Non-pigmented ciliary epithelial cell (primary cell): ENCODE measurements at places on chromosomes 1 and 21.

GRCh38 chr21:45372732-45373355 lies 32.1 kb upstream of the COL18A1 start:
- DNase-seq: no peak

- DNase-seq: no peak
Observed at GRCh38 chr1:200359610-200360163, 50.1 kb downstream of the ZNF281 start.

- DNase-seq: no peak
Observed at GRCh38 chr1:116529199-116529631, 41.6 kb downstream of the CD58 start.

- no peak for DNase-seq
Observed at GRCh38 chr1:18088077-18088594, 19.5 kb upstream of the IGSF21 start.

DNA sequence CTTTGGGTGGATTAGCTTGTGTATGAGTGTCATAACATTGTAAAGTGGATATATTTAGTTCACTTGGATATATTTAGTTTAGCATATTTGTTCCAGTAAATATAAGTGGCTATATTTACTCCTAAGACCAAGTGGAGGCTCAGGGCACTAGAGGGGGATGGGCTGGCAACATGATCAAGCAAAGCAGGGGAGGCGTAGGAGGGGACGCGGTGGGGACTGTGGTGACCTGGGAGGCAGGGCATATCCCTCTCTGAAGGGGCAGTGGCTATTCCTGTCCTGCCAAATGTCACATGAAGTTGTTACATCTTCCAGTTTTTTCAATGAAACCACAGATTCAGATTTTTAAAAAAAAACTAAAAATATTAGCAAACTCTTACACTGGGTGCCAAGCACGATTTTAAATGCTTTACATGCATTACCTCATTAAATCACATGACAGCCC lies 51.9 kb upstream of the EDN2 start:
- no peak for DNase-seq

DNA sequence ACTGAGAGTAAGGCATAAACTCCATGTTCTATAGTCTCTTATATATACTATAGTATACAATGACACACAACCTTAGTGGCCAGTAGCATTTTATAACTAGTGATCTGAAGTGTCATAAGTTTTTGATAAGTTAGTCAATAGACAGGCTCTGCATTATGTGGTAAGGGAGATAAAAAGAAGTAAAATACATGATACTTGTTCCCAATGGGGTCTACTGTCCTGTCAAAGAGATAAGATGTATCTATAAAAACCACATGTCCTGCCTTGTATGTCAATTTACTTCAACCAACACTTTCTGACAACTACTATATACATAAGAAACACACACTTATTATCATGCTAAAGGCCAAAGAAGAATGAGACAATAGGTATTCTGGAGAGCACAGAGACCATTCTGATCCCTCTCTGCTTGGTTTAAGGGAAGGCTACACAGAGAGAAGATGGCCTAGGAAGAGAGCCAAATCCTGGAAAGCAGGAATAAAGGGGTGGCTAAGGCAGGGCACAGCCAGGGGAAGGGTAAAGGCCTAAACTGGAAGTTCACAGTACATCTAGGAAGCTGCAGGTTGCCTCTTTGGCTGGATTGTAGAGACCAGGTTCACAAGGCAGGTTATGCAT lies 91.4 kb downstream of the LYST start:
- no peak for DNase-seq

- DNase-seq: no peak
Observed at GRCh38 chr1:172105230-172105629, 263.9 kb downstream of the DNM3 start.

DNA sequence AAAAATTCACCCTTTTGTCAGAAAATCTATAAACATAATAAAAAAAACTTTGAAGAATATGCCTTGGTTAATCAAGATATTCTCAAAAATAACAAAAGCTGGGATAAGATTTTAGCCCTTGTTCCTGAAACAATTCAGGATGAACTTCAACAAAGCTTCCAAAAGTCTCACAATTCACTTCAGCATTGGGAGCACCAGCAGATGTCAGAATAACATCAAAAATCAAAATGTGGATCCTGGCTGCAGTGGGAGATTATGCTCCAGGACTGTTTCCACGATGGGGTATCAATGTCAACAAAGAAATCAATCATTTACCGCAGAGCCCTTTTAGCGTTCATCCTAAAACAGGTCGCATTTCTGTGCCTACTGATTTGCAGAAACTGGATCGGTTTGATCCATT lies 35.2 kb downstream of the ZNF670 start:
- no peak for DNase-seq

DNA sequence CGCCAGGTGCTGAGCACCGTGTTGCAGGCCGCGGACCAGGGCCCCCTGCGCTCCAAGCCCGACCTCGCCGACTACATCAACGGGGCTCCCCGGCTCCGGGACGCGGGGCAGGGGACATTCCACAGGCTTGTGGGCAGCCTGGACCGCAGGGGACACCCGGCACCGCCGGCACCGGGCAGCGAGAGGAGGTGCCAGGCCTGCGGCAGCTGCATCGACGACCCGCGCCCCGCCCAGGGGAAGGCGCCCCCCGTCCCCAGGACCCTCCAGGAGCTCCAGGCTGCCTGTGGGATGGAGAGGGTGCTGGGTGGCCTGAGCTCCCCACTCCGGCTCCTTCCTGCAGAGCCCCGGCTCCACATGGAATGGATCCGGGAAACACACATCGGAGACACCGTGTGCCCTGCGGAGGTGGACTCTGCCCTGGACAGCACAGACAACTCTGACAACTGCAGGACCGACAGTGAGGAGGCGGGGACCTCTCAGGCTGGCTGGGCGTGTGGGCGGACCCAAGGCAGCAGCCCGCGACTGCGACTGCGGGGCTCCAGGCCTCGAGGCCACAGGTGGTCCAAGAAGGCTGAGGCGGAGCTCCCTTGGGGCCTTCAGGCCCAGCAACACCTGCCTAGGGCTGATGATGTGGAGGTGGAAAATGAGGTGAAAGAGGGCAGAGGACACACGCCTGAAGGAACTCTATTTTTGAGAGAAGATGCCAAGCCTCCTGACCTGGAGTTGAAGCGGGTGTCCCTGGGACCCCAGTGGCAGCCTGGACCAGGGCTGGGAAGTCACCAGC lies 22.8 kb downstream of the KIAA1614 start:
- DNase-seq: no peak
